ENCODE measurements at places on chromosomes 2 and 18. TPM values are rescaled to one million over a fixed set of nuclear protein-coding genes. Genes with fewer than 3 reads are reported as not detected.

Gene NOSTRIN
- total RNA-seq, result 11.0 TPM

Gene DSG3
- total RNA-seq, result not detected

Gene GRP
- not detected for total RNA-seq

Gene SP140
- 0.20 TPM for total RNA-seq

Gene PPP1R1C
- 0.27 TPM for total RNA-seq

Gene DCTN1
- 125 TPM for total RNA-seq

Gene SERPINB4
- not detected for total RNA-seq

Gene EGR4
- not detected for total RNA-seq

Gene KLHL41
- not detected for total RNA-seq

Gene ESPNL
- not detected for total RNA-seq

Gene SMAD7
- 10.4 TPM for total RNA-seq

Gene ARID5A
- total RNA-seq, result 14.7 TPM

Gene WNT10A
- total RNA-seq, result not detected

Gene MGAT5
- total RNA-seq, result 37.0 TPM

Gene SCLY
- total RNA-seq, result 22.4 TPM

Gene TXNDC2
- total RNA-seq, result not detected

Gene PSMA8
- total RNA-seq, result not detected

Gene OTOS
- total RNA-seq, result not detected

Gene KIF5C
- total RNA-seq, result 0.25 TPM

Gene IL36RN
- not detected for total RNA-seq

Gene GREB1L
- 3.1 TPM for total RNA-seq

Gene OSR1
- total RNA-seq, result not detected

Gene ATOH8
- total RNA-seq, result 15.4 TPM

Gene ABCG8
- total RNA-seq, result not detected

Gene ASPRV1
- 0.10 TPM for total RNA-seq

Gene GAD1
- not detected for total RNA-seq

Gene FNDC4
- total RNA-seq, result 20.3 TPM

Gene VSNL1
- total RNA-seq, result not detected

Gene ARL5A
- total RNA-seq, result 43.9 TPM

Gene SLC4A5
- 0.05 TPM for total RNA-seq

Gene ERBB4
- under 0.01 TPM for total RNA-seq

Gene LIPG
- total RNA-seq, result 87.9 TPM

Gene FAM237A
- total RNA-seq, result not detected

Gene CENPA
- 11.5 TPM for total RNA-seq

Gene ANKRD30B
- not detected for total RNA-seq

Gene IL1A
- 5.5 TPM for total RNA-seq

Gene NCKAP5
- total RNA-seq, result 0.49 TPM

Gene ABHD1
- not detected for total RNA-seq

Gene E2F6
- 12.3 TPM for total RNA-seq

Gene GPATCH11
- total RNA-seq, result 6.8 TPM

Gene ERICH2
- not detected for total RNA-seq

Gene DUSP2
- total RNA-seq, result 0.74 TPM

Gene ABCA12
- total RNA-seq, result 0.05 TPM

Gene TBR1
- total RNA-seq, result not detected

Gene DNER
- 2.6 TPM for total RNA-seq

Gene ACMSD
- not detected for total RNA-seq

Gene DHRS9
- not detected for total RNA-seq

Gene THOC1
- total RNA-seq, result 20.8 TPM

Gene SPATA3
- total RNA-seq, result not detected

Data from mammary microvascular endothelial cell (primary cell).